Aorta (tissue), 5 donors: ENCODE measurements at places on chromosomes 3 and 15. TPM values are rescaled to one million over a fixed set of nuclear protein-coding genes. Genes with fewer than 3 reads are reported as not detected.

DNA sequence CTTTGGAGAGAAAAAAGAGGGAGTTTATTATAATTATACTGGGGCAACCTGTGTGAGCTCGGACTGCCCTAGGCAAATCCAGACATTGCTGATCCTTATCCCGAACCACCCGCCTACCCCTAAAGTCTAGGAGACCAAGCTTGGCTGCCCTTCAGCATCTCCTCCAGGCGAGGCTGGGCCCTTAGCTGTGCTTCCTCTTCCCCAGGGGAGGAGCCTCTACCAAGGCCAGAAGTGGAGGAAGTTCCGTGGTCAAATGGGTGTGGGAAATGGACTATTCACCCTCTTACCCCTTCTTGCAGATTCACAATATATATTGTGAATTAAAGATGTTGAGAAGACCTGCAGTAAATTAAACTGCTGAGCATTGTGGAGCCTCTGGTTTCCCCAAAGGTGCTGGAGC lies 158.3 kb upstream of the HES1 start:
- H3K27me3 ChIP-seq = no peaks in the 10 kb centered on the region
- peaks cover 3% of the 10 kb centered on the region for H3K4me1 ChIP-seq
- DNase-seq = no peak

- H3K4me3 ChIP-seq = no peak overlapping the region
- H3K36me3 ChIP-seq = no peaks in the 10 kb centered on the region
- no peak overlapping the region for H3K27ac ChIP-seq
- no peaks in the 10 kb centered on the region for H3K4me1 ChIP-seq
- no peaks in the 10 kb centered on the region for H3K27me3 ChIP-seq
- DNase-seq = peak; percentile 48
These were observed 27.4 kb upstream of the HDAC11 start for GRCh38 chr3:13452490-13453335.

DNA sequence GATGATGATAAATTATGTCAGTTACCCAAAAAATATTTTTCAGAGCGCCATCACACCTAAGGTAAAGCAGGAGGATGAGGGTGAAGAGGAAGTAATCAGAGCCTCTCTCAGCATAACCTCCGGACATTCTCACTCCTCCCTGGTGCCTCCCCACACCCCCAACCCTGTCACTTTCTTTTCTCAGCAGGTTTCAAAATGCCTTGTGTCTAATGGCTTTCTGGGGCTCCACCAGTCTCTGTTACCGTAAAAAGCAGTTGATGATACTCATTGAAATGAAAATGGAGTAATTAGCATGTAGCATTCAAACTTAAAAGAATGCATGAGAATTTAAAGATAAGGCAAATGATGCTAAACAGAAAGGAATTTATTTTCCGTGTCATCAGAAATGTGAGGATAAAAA lies 180.0 kb downstream of the ERC2 start:
- no peaks in the 10 kb centered on the region for H3K36me3 ChIP-seq
- H3K4me3 ChIP-seq = no peak overlapping the region
- no peaks in the 10 kb centered on the region for H3K27me3 ChIP-seq
- DNase-seq = no peak

The C3orf22 gene
- total RNA-seq = not detected

The WDR72 gene
- total RNA-seq = not detected
